ENCODE measurements at places on chromosomes 1 and 21.

DNA sequence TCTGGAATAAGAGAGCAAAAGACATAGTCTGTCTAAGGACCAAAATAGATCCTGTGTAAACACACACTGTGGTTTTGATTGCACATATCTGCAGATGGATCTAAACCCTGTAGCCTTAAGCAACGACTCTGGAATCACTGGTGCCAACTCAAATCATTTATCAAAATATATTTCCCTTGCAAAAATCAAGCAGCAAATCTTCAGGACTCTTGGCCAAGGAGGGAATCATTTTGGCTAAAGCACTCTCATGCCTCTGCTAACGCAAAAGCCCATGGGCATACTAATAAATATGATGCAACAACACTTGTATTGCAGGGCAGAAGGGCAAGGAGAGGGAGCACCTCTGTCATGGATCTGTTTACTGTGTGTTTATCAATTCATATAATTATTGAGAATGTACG, 155.4 kb upstream of the DUSP10 start:
- DNase-seq: no peak

DNA sequence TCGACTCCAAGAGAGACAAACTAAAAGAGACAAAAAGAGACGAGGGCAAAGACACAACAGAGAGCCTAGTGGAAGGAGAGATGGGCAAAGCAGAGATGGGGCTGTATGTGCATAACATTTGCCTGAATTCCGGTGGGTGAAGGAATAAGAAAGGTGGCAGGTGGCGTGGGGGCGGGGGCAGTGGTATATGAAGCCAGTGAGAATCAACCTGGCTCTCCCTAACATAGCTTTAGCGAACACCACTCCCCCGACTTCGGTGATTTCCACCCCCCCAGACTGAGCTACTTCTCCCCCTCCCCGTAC, 1.1 kb downstream of the INKA2 start:
- no peak for DNase-seq

DNA sequence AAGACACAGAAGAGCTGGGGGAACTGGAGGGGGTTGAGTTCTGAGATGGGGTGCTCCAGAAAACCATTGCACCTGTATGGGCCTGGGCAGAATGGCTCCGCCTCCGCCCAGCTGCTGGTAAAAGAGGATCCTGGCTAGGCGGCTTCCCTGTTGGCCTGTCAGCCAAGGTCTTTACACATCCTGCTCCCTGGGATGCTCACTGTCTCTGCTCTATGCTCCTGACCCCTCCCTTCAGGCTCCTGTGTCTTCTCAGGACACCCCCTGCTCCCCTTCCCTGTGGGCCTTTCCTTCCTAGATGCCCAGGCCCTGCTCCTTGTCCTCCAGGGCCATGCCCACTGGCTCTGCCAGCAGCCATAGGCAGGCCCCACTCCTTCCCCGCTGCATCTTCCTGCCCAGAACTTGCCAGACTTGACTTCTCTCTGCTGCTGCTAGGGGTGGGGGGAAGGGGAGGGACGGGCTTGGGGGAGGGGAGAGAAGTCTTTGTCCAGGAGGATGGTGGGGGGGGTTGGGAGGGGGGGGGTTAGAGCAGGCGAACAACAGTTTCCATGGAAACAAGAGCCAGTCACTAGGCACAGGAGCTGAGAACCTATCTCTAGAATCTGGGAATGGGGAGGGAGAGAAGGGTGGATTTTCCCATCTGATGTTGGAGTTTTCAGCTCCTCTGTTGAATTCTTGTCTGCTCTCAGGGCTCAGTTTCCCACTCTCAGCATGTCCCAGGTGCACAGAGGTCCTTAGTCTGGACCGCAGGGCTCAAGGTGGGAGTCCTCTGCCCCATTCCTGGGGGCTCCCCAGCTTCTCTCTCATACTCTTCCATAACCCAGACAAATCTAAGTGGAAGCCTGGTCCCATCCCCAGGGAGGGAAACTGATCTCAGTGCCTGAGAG, 10.6 kb downstream of the CELSR2 start:
- DNase-seq: no peak

GRCh38 chr1:198672124-198672523, 33.3 kb downstream of the PTPRC start:
- no peak for DNase-seq

DNA sequence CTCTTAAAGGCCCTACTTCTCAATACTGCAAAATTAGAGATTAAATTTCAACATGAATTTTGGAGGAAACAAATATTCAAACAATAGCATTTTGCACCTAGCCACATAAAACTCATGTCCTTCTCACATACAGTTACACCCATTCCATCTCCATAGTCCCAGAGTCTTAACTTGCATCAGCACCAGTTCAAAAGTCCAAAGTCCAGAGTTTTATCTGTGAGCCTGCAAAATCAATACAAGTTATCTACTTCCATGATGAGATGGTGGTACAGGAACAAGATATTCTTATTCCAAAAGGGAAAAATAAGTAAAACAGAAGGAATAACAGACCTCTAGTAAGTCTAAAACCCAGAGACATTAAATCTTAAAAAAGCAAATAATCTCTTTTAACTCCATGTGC, 686.0 kb upstream of the ADGRL4 start:
- no peak for DNase-seq

DNA sequence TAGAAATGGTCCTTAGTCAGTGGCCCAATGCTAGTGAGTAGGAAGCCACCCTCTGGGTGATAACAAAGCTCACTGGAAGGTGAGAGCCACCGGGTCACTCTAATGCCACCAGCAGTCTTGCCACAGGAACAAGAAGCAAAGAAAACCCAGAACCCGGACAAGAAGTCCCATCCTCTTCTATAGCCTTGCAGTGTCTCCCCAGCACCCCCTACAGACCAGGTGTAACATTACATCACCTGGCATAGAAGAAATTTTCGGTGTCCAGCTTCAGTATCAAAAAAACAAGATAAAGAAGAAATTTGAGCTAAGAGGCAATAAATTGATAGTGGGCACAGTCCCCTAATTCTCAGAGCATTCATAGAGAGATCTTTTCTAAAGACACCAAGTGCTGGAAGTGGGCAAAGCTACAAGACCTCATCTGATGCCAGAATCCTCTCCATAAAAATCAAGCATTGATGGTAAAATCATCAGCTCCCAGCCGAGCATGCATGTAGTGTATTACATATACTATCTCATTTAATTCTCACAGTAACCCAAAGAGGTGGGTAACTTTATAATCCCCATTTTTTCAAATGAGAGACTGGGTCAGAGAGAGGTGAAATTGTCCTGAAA, 491.0 kb downstream of the MATN1 start:
- peak; percentile 5 for DNase-seq

DNA sequence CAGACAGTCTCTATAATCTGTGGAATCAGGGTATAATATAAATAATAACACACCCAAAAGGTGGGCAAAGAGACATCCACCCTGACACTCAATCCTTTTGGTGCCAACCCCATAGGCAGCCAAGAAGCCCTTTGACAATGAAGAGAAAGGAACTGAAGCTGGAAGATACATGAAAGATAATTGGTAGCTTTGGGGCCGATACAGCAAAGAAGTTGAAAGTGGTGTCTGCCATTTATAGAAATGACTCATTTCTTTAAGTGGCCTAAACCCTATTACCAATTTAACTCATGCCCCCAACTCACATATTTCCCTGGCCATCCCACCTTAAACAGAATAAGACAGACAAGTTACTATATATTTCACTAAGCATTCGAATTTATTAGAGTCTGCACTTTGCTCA, 167.0 kb downstream of the ZC3H11B start:
- DNase-seq: no peak

GRCh38 chr21:33214056-33214455, 15.7 kb upstream of the IFNAR2 start:
- no peak for DNase-seq

- no peak for DNase-seq
Observed at GRCh38 chr1:10714337-10715114, 81.9 kb downstream of the CASZ1 start.

DNA sequence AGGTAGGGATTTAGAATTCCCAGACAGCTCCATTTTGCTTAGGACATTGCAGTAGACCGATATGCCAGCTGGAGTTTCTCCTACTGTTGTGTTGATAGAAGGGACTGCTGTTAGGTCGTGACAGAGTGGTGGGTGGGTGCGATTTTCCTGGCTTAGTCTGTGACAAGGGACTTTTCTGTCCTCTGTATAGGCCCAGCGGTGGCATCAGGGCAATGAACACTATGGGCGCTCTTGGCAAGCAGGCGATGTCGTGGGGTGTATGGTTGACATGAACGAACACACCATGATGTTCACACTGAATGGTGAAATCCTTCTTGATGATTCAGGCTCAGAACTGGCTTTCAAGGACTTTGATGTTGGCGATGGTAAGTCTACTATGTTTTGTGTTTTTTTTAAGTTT, 321.8 kb downstream of the ZP4 start:
- DNase-seq: no peak

DNA sequence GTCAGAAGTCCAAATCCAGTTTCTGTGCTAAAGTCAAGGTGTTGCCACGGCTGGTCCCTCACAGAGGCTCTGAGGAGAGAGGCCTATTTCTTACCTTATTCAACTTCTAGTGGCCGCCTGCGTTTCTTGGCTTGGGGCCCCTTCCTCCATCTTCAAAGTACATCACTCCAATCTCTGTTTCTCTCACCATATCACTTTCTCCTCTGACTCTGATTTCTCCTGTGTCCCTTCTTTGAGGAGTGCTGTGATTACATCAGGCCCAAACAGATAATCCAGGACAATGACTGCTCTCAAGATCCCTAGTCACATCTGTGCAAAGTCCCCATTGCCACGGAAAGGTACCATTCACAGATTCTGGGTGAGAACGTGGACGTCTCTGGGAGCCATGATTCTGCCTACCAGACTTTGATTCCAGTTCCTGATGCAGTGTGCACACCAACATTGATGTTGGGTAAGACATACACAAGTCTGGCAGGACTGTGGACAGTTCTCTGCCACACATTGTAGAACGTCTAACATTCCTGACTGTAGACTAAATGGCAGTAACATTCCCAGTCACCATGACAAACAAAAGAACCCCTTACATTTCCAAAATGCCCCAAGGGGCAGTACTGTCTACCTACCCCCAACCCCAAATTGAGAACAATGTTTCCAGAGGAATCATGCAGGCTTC, 43.0 kb upstream of the ITPKB start:
- DNase-seq: no peak

DNA sequence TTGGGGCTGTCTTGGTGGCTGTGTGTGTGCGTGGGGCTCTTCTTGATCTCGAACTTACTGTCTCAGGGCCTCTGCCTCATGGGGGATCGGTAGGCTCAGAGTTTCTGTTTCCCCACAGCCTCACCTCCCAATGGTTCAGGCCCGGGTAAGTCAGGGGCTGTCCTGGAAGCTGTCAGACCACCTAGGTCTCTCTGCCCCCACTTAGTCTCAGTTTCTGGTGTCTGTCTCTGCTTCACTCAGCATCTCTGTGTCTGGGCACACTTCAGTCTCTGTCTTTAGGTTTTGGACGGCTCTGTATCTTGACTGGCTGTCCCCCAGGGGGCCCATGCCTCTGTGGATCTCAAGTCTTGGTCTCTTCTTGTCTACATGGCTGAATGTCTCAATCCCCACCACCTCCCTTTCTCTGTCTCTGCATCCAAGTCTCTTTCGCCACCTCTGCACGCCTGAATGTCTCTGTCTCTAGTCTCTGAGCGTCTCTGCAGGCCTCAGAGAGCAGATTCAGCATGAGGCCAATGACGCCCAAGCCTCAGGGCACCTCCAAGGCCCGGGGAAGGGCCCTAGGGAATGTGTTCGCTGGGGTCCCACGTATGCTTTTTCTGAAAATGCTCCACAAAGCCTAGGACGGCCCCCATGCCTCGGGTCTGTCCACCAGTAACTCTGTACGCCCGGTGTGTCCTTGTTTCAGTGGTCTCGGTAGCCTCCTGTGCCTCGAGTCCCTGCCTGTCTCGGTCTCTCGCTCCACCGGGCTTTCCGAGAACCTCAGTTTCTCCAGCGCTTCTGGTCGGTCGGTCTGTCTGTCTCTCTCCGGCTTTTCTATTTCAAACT, 818 bp downstream of the FHL3 start:
- no peak for DNase-seq

- no peak for DNase-seq
Observed at GRCh38 chr1:109946511-109946910, 35.9 kb downstream of the CSF1 start.

GRCh38 chr1:160550572-160551034, 27.5 kb upstream of the SLAMF6 start:
- peak; percentile 29 for DNase-seq

DNA sequence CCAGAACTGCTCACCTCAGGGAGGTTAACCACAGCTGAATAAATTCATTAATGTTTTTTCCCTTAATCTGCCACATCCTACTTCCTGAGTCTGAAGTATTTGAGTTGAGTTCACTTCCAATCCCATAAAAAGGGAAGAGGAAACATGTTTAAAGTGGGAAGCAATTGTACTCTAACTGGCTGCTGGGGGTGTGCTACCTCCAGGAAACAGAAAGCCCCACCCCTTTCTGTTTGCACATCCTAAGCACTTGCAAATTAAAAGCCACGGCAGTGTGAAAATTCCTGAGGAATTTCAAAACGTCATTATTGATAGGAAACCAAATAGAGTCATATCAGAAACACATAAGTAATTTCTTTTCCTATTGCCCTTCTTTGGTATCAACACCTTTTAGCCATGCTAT, 307.0 kb upstream of the NR5A2 start:
- no peak for DNase-seq

GRCh38 chr1:8075511-8076051, 49.5 kb upstream of the ERRFI1 start:
- no peak for DNase-seq

GRCh38 chr1:173134029-173134428, 73.1 kb downstream of the TNFSF4 start:
- DNase-seq: no peak

DNA sequence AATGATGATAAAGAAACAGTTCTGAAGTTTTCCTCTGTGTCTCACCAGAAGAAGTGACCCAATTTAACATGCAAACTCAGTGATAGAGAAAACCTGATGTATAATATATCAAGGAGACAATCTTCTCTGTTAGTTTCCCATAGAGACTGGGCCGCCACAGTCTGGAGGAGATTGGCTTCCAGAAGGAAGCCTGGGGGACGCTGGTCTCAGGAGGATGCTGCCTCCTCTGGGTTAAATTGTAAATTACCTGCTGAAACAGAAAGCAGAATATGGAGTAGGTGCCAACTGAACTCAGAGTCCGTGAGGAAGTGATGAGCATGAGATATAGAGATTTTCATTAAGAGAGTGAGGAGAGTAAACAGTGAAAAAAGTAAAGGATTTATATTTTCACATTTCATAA, 15.8 kb downstream of the OR14I1 start:
- DNase-seq: no peak
